Natural killer cell treated with Interleukin-12 subunit alpha and Interleukin-12 subunit beta and Interleukin-15 and Interleukin-18, amount 100 ng/mL, for 72 hours (primary cell): ENCODE measurements at places on chromosomes 13 and 19.

GRCh38 chr13:65032825-65033224 lies 2197.3 kb downstream of the PCDH9 start:
- no peak for DNase-seq

DNA sequence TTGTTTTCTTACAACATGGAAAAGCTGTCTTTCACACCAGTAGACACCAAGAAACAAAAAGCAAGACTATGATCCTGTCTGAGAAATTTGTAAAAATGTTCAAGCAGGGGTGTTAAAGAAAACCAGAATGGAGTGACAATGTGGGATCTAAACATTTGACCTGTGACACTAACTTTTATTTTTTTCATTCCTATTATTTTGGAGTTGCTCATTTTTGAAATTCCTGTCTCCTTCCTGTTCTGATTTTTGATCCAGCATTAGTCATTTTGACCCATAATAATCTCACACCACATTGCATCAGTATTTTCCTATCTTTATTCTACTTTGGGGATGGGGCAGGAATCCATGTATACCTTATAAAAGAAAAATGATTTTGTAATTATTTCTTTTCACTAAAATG lies 164.2 kb downstream of the DLEU7 start:
- no peak for DNase-seq

- no peak for DNase-seq
Measured at GRCh38 chr13:100515410-100515800, 73.2 kb downstream of the GGACT start.

DNA sequence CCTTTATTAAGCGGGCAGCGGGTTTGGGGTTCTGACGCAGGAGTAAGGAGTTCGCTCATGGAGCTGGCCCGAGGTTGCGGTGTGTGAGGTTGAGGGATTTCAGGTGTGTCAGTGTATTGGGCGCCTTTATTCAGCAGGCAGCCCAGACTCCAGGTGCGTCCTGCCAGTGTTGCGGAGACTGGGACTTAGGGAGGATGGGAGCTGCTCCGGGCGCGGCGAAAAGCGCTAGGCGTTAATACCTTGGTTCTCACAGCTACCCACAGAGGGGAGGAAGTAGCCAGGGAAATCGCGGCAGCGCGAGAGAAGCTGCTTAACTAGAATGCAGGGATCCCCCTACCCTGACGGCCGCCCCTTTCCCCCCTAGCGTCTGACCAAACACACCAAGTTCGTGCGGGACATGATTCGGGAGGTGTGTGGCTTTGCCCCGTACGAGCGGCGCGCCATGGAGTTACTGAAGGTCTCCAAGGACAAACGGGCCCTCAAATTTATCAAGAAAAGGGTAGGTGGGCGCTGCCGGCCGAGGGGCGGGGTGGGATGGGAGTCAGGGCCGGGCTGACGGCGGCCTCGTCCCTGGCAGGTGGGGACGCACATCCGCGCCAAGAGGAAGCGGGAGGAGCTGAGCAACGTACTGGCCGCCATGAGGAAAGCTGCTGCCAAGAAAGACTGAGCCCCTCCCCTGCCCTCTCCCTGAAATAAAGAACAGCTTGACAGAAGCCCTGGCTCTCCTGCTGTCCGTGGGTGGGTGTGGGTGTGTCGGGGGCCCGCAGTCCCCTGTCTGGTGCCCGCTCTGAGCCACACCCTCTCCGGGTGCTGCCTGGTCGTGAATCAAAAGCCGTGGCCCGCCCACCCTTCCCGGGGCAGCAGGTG lies 1.1 kb downstream of the RPL36 start:
- no peak for DNase-seq

DNA sequence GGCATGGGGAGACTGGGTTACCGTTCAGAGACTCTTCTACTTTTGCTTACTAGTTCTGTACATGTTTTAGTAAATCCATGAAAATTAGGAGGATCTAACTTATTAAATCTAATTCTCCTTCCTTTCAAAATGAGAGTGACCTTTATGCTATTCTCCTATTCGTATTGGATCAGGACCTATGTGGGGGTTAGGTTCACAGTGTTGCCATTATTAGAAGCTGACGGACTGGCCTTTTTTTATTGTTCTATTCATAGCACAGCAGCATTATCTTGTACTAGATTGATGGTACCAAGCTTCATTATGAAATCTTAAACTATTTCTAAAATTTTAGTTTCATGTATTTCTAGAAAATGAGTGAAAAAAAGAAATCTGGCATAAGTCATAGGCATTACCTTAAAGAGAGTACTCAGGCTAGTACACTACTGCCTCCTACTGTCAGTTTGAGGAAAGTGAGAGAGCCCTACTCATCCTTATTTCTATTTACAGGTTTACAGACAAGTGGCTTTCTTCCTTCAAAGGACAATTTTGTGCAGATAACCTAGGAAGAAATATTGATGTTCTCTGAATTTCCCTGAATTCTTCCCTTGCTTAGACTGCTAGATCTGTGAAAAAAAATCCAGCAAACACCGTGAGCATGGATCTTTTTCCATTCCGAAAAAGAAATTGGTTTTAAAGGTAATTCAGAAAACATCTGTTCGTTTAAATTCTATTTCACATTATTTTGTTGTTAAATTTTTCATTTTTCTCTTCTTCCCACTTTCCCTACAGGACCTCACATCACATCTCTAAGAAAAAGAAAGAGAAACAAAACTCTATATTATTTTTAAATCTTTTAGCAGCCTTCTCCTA lies 485.5 kb downstream of the DIAPH3 start:
- DNase-seq = no peak

DNA sequence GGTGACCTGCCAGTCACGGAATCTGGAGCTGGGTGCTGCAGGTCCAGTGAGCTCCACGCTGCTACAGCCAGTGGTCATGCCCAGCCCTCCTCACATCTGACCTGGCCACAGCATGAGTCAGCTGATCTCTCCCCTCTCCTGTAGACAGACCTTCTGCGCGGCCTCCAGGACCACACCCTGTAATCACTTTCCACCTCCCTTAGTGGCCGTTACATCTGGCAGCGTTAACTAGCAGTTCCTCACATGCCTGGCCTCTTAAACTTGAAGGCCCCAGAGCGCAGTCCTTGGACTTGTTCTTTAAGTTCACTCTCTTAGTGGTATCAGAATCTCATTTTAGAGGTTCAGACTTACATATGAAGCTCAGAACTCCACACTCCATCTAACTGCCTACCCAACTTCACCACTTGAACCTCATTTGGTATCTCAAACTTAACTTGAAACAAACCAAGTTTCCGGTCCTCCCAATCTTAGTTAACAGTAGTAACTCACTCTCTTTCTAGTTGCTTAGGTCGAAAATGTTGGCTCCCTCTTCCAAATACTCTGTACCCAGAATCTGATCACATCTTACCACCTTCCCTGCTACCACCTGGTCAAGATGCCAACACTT lies 22.7 kb downstream of the MIPEP start:
- no peak for DNase-seq

- DNase-seq = no peak
Measured at GRCh38 chr19:13633522-13633922, 127.2 kb upstream of the CACNA1A start.

- DNase-seq = no peak
Measured at GRCh38 chr19:47013041-47013517, 6.6 kb upstream of the NPAS1 start.

- DNase-seq = no peak
Measured at GRCh38 chr13:111845621-111846351, 221.2 kb upstream of the SOX1 start.

DNA sequence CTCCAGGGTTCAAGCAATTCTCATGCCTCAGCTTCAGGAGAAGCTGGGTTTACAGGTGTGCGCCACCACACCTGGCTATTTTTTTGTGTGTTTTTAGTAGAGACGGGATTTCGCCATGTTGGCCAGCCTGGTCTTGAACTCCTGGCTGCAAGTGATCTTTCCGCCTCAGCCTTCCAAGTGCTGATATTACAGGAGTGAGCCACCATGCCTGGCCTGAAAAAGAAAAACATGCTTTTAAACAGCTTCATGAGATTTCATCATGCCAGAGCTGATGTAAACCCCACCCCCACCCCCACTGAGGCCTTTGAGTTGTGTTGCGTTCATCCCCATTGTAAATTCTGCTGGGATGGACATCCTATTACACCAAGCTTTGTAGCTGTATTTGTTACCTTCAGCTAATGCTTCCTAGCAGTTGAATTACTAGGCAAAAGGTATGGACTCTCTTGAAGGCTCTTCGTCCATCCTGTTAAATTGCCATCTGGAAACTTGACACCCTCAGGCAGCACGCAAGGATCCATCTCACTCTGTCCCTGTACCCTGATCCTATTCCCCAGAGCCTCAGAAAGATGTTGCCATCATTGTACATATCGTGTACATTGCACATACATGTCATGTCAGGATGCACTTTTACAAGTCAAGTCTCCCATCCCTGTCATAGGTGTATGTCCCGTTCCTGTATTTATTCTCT lies 47.3 kb downstream of the NFIX start:
- no peak for DNase-seq
